Fibroblast of the conjunctiva (primary cell): ENCODE measurements at places on chromosomes 5 and 9.

DNA sequence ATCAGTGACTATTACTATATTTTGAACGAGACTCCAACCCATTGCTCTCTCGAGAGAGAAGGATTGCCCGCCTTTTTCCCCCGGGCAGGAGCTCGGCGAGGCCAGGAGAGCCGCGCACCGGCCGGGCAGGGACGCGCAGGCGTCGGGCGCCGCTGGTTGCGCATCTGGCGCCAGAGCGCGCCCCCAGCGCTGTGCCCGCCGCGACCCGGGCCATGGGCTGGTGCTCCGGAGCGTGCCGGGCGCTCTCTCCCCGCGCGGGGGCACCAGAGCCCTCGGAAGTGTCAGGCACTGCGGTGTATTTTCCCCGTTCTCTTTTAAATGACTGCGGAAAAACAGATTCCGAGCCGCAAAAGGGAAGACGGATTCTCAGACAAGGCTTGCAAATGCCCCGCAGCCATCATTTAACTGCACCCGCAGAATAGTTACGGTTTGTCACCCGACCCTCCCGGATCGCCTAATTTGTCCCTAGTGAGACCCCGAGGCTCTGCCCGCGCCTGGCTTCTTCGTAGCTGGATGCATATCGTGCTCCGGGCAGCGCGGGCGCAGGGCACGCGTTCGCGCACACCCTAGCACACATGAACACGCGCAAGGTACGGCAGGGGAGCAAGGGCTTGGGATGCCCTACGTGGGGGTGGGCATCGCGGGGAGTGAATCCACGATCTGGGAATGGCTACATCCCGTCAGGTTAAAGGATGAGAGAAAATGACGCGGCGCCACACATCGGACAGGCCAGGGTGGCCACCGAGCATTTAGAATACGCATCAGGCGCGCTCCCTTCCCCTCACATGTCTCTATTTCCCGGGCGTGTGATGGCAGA lies 1.1 kb upstream of the NTRK2 start:
- DNase-seq = peak; percentile 22

DNA sequence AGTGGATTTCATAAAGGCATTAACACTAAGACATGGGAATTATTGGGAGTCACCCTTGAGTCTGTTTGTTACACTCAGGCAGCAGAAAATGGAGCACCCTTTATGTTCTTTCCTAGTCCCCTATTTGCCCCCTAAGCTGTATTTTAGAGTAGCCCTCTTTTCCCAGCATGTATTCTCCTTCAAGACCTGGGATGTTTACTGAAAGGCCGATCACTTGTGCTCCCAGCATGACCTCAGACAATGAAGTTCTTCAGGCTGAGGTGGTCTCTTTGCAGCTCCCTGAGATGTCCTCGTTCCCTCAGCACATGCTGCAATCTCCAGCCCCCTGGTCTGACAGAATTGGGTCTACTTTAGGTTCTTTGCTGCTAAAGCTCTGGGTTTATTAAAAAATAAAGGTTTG lies 169.7 kb downstream of the YTHDC2 start:
- no peak for DNase-seq

- DNase-seq = no peak
Measured at GRCh38 chr9:118215549-118215948, 511.3 kb downstream of the TLR4 start.

DNA sequence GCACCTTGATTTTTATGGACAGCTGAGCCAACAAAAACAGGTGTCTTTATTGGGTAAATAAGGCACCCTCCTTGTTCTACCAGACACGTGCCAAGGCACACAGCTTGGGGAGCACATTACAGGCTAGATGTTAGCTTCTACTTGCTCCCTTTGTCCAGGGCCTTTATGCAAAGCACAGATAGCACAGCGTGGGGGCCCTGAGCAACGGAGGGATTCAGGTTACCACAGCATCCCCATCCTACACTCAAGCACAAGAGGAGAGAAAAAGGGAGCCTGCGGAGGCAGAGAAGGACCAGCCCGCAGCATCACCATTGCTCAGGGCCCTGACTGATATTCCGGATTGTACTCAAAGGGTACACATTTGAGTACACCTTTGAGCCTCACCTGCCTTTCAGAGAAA lies 181.7 kb upstream of the KIF2A start:
- no peak for DNase-seq

DNA sequence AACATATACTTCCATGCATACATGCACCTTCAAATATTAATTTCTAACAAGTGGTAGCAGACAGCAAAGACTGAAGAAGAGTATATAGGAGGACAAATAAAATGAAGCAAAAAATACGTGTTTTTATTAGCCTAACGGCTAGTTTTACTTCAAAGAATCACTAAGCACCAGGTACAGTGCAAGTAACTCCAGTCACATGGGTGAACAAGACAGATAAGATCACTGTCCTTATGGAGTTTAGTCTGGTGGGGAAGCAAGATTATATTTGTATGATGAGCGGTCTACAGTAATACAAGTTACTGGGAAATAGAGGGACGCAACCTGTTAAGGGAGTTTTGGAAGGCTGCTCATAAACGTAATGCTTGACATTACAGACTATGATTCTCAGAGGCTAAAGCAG lies 16.0 kb downstream of the FBXW2 start:
- DNase-seq = no peak

GRCh38 chr9:79542735-79543620 lies 28.8 kb upstream of the TLE4 start:
- no peak for DNase-seq

GRCh38 chr5:35813521-35813920 lies 43.2 kb upstream of the IL7R start:
- no peak for DNase-seq

DNA sequence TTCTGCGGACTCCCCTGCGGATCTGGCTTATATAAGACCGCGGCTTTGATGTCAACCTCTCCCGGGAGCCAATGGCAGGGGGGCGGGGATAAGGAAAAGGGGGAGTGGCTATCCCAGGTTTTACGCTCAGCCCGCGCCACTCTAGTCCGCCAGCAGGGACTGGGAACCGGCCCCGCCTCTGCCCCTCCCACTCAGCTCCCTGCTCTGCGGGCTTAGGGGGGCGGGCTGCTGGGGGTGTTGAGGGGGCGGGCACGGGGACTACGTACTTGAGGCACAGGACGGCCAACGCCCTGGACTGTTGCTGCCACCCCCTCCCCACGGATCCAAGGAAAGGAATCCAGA lies at the start of gene HAND1:
HAND1 (minus strand) TSS at position 4 of the 342 bp plus-strand sequence. CDS start 219 bp downstream, outside the sequence.
- DNase-seq = no peak

GRCh38 chr9:97845130-97845529 lies 7.9 kb upstream of the FOXE1 start:
- no peak for DNase-seq

GRCh38 chr9:121394292-121394691 lies 24.2 kb upstream of the STOM start:
- no peak for DNase-seq

- no peak for DNase-seq
Measured at GRCh38 chr5:52804387-52804791, 16.7 kb downstream of the ITGA1 start.

GRCh38 chr9:124741662-124742061 lies 29.4 kb downstream of the NR6A1 start:
- no peak for DNase-seq

DNA sequence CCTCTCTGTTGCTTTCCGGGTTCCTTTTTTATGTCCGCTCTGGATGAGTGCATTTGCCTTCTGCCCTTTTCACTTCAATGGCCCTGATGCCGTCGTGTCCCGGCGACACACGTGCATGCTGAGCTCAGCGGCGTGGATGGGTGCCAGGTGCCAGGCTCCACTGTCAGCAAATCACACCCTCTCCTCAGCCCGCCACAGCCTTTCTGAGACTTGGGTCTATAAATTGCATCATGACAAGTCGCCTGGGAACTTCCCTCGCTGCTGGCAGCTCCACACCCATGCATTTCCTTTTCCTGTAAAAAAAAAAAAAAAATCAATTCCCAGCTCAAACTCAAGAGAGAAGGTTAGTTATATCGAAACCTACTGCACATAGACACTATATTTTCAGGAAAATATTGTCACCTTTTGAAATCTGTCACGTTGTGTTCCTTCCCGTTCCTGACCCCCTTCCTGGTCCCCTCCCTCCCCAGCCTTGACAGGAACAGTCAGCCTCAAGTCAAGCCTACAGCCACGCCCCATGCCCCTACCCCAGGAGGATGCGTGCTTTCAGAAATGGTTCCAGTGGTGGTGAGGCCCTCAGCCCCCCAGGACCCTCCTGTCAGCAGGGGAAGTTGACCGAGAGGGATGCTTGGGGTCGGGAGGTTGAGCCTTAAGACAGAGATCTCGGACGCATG lies 110.3 kb upstream of the PTCH1 start:
- no peak for DNase-seq

- DNase-seq = no peak
Measured at GRCh38 chr5:144800169-144800568, 629.5 kb downstream of the KCTD16 start.

DNA sequence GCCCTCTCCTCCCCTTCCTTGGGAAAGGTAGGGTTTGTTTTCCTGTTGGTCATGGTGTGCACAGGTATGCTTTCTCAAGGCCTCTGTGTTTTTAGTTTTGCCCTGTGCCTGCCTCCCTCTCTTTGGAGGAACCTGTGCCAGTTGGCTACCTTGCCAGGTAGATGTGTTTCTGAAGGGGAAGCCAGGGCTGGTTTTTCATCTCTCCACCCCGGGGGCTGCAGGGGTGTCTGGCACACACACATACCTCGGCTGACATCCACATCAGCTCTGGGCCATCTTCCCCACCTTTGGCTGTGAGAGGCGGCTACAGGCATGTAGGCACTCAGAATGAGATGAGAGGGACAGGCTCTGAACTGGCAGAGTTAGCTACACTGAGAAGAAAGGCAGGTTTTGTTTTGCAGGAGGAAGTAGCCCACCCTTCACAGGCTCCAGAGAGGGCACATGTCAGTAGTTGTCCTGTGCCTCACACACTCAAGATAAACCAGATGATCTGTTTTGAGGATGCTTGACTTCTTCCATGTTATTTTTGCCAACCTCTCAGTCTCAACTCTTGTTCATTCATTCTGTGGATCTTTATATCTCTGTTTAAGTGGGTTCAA lies 9.7 kb downstream of the RGMB start:
- DNase-seq = no peak
